ENCODE measurements at places on chromosomes 7 and 10. TPM values are rescaled to one million over a fixed set of nuclear protein-coding genes. Genes with fewer than 3 reads are reported as not detected.

The POLR3A gene
- 13.4 TPM for total RNA-seq

The POM121C gene
- total RNA-seq = 16.1 TPM

The NPTX2 gene
- total RNA-seq = 3.2 TPM

The TRIM56 gene
- 21.6 TPM for total RNA-seq

The BNIP3 gene
- total RNA-seq = 107 TPM

GRCh38 chr10:87966459-87966858, 103.0 kb downstream of the PTEN start:
- no peak for DNase-seq

- no peak for DNase-seq
These were observed 45.4 kb downstream of the RBM17 start for GRCh38 chr10:6134099-6134823.

- DNase-seq = no peak
These were observed 37.7 kb upstream of the IKZF1 start for GRCh38 chr7:50266635-50267386.

- DNase-seq = no peak
These were observed 17.2 kb downstream of the SAP25 start for GRCh38 chr7:100556541-100556940.

GRCh38 chr10:75097666-75098285, 13.7 kb upstream of the SAMD8 start:
- DNase-seq = no peak

DNA sequence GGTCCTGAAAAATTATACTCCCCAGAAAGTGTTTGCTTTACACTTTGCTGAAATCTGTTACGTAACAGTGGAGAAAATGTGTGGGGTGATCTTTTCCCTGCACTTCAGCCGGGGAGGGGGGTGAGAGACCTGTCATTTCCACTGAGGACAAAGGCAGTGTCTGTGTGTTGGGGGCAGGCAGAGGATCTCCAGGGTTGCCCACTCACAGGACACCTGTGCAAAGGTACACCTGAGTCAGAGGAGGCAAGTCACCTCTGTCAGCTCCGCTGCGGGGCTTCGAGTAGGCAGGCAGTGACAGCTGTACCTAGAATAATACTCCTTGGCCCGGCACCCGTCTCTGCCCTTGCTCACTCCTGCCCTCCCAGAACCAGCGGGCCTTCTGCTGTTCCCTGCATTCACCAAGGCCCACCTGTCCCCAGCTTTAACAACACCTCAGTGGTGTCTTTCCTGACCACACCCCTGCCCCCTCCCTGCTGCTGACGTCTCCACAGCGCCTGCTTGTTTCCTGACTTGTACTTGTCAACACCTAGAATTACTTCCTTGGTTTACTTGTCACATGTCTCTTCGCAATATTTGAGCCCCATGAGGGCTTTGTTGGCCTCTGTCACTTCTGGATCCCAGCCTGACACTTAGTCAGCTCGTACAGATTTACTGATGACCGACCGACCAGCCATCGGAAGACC, 159.2 kb downstream of the NEURL1 start:
- DNase-seq = no peak

DNA sequence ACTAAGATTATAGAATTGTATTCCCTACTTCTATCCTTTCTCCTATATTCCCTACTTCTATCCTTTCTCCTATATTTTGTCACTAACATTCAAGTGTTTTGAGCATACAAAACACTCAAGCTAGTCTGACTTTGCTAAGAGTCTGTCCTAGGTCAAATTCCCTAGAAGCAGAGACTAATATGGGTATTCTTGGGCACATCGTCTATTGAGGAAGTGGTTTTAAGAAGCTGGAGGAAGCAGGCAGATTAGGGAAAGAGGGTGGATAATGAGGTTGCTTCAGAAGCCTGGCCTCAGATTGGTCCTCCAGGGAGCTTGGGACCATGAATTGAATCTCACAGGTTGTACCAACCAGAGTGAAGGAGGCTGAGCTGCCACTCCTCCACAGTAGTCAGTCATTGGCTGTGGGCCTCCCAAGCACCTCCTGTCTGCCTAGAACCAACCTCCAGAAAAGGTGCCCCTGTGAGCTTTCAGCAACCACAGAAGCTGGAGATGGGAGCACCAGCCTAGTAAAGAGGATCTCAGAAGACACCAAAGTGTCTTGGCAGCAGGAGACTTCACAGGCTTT, 295.9 kb upstream of the PHF14 start:
- DNase-seq = no peak

DNA sequence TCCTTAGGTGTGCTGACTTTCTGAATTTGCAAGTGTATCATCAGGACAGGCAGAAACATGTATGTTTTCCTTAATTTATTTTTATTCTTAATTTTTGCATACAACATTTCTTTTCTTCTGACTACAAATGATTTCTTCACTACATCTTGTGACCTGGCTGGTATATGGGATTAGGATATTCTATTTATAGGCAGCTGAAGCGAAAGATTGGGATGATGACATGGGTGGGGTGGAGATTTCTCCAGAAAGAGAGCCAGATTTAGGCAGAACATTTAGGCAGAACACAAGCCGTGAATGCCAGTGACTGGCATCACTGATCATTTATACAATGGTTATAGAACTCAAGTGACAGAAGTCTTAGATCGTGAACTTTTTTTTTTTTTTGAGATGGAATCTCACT, 256.7 kb downstream of the KLF6 start:
- no peak for DNase-seq

DNA sequence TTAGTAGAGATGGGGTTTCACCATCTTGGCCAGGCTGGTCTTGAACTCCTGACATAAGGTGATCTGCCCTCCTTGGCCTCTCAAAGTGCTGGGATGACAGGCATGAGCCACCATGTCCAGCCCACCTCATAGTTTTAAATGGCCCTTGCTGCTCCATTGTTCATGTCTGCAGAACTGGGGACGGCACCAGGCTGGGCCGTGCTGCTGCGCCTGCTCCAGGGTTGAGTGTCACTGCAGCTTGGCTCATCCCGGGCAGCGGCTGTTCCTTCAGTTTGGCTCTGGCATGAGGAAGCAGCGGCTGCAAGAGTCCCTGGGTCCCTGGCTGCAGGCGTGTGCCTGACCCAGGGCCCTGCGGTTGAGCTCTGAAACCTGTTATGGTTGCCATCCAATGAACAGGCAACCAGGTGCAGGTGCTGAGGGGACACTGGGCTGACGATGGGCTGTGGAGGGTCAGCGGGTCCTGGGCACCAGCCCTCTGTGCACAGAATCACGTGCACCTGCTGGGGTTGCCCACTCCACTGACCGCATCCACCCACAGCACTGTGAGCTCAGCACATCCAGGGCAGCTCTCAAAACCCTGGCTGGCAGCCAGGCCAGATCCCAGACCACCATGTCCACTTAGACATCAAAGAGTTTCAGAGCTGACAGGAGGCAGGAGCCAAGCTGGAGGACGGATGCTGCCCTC, 70.2 kb upstream of the PPP2R2D start:
- DNase-seq = no peak

GRCh38 chr10:101222683-101223273, 6.5 kb downstream of the LBX1 start:
- no peak for DNase-seq

- DNase-seq = peak; percentile 50
These were observed 655 bp downstream of the PTPRE start for GRCh38 chr10:127907411-127908105.

- no peak for DNase-seq
These were observed 147.9 kb upstream of the FZD8 start for GRCh38 chr10:35789996-35790395.

DNA sequence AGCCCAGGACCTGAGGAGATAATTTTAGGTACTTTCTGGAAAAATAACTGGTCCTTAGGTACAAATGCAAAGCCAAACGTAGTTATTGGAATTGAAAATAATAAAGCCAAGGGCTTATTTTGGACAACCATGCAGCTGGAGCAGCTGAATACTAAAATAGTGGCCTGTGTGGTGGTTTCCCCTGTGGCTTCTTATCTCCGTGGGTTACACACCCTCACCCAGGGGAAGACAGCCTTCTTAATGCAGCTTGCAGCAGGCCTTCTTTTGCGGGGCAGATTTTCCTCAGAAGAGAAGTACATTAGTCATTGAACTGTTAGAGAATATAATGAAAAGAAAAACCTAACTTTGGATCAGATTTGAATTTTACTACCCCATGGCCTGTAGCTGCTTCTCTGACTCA, 133.5 kb downstream of the ST7 start:
- DNase-seq = no peak

GRCh38 chr7:87712571-87712970, 84.4 kb downstream of the RUNDC3B start:
- no peak for DNase-seq

DNA sequence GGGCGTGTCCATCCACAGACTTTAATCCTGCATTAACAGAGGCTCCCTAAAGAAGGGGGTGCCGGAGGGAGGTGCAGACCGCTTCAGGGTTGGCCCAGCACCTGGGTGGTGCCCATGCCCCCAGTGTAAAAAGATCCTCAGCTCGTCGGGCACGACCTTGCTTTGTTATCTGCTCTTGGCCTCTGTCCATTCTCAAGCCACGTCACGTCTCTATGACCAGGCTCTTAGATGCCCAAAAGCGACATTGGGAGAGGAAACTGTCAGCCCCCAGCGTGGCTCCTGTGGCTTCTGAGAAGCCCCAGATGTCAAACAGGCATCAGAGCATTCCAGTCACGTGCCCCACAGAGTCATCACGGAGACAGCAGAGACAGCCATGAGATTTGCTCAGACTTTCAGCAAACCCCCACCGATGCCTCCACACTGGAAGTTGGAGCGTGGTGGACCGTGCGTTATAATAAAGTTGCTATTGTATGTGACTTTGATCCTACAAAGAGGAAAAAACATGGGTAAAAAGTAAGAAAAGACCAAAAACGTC, 55.5 kb downstream of the PTPRN2 start:
- no peak for DNase-seq

DNA sequence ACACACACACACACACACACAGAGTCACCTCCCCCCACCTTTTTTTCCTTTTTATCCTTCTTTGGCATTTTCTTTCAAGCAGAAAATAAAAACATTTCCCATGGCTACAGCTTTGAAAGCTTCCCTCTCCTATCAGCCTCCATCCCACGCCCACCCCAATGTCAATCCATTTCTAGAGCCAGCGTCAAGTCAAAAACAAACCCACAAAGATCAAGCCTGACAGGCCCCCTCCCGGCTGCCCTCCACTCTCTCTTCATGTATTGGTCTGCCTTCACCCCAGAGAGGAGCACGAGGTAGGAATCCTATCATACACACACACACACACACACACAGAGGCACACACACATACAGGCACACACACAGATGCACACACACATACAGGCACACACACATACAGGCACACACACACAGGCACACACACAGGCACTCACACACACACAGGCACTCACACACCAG, 8.0 kb upstream of the TNRC18 start:
- DNase-seq = no peak

- DNase-seq = no peak
These were observed 161.7 kb upstream of the MKI67 start for GRCh38 chr10:128287921-128288320.

GRCh38 chr10:16646181-16647059, 124.7 kb upstream of the C1QL3 start:
- no peak for DNase-seq

GRCh38 chr7:75762350-75762917, 9.6 kb downstream of the CCL26 start:
- DNase-seq = no peak

DNA sequence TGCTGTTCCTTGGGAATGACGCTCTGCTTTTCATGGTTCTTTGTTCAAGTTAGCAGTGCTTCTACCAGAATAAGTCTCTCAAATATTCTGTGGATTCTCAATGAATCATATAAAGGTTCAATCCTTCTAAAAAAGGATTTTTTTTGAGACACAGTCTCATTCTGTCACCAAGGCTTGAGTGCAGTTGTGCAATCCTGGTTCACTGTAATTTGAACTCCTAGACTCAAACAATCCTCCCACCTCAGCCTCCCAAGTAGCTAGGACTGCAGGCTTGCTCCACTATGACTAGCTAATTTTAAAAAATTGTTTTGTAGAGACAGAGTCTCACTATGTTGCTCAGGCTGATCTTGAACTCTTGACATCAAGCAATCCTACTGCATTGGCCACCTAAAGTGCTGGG, 64.9 kb upstream of the RELN start:
- no peak for DNase-seq

GRCh38 chr10:87918254-87918859, 54.9 kb downstream of the PTEN start:
- DNase-seq = no peak

- DNase-seq = no peak
These were observed 433.6 kb downstream of the ACTR3B start for GRCh38 chr7:153193144-153193595.

DNA sequence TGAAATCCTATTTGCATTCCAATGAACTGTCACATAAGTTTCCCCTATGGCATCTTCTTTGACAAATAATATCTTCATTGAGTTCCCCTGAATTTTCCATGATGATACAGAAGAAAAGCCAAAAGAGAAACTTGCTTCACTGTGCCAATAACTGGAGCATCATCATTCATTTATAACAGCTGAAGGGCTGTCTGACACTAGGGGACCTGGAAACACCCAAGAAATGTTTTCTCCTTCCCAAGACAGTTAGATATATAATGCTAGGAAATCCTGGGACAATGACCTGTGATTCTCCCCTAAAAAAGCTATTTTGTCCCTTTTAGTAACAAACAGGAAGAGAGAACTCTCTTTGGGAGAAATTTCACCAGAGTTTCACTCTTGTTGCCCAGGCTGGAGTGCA, 133.6 kb downstream of the SEMA3C start:
- no peak for DNase-seq

DNA sequence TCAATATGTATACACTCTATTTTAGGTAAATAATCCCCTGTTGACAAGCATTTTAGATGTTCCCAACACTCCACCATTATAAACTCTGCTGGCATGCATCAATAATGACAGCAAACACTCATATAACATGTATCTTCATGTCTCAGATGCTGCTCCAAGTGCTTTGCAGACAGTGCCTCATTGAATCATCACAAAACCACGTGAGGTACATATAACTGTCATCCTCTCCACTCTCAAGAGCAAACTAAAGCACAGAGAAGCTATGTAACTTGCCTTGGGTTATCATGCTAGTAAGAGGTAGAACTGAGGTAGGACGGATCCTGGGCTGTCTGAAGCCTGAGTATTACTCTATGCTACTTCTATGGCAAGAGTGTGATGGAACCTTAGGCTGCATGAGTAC, 72.5 kb upstream of the GSDME start:
- no peak for DNase-seq

DNA sequence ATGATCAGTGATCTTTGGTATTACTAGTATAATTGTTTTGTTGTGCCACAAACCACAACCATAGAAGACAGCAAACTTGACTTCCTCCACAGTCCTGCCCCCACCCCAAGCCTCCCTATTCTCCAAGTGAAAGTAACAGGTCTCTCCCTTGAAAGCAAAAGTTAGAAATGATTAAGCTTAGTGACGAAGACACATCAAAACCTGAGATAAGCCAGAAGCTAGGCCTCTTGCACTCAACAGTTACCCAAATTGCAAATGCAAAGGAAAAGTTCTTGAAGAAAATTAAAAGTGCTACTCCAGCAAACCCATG, 7.5 kb downstream of the SAR1A start:
- DNase-seq = no peak

DNA sequence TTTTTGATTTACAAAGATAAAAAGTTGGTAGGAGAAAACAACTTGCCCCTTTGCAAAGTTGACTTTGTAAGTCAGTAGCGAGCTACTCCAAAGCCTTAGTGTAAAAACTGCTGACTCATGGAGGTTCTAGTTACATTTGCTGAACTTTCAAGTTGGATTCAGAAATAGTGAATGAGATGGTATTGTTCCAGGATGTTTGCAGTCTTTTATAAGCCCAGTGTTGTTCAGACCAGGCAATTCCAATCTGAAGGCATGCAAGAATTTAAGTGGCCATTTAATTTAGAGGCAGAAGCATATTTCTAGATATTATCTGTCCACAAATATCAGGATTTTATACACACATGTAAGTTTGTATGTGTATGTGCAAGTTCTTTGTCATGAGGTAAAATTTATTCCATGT, 21.6 kb downstream of the TES start:
- no peak for DNase-seq

All from breast epithelium (tissue), 4 donors.